HAP-1 (cell line): ENCODE measurements at places on chromosomes 5 and 9.

DNA sequence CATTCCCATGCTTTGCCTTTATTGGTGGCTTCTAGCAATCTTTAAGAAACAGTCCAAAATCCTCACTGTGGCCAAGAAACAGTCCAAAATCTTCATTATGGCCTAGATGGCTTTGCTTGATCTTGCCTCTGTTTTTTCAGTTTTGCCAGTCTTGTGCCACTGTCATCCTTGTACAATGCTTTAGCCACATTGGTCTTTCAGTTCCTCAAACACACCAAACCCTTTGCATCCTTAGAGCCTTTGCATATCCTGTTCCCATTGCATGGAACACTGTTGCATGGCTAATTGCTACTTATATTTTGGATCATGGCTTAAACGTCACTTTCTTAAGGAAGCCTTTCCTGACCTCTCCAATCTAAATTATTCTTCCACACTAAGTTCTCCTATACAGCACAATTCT is 22.1 kb downstream of the MRRF start:
- no peak for DNase-seq

GRCh38 chr9:32264170-32264864 is 120.1 kb upstream of the ACO1 start:
- no peak for DNase-seq

DNA sequence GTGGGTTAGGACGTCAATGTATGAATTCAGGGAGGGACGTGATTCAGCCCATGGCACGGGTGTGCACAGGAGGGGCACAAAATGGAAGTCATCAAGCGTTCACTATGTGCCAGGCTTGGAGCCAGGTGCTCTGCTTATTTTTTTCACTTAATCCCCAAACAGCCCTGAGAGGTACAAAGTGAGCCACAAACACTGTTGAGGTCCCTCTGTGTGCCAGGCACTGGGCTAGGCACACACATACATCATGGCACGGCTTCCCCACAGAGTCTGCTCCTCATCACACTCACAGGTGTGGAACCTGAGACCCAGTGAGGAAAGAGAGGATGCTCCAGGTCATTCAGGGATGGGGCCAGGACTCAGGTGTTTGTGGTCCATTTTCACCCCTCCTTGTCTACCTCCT is 68.1 kb downstream of the GALNT12 start:
- DNase-seq, result no peak

- no peak for DNase-seq
Observed at GRCh38 chr9:82135106-82135505, 146.5 kb downstream of the SPATA31D1 start.

DNA sequence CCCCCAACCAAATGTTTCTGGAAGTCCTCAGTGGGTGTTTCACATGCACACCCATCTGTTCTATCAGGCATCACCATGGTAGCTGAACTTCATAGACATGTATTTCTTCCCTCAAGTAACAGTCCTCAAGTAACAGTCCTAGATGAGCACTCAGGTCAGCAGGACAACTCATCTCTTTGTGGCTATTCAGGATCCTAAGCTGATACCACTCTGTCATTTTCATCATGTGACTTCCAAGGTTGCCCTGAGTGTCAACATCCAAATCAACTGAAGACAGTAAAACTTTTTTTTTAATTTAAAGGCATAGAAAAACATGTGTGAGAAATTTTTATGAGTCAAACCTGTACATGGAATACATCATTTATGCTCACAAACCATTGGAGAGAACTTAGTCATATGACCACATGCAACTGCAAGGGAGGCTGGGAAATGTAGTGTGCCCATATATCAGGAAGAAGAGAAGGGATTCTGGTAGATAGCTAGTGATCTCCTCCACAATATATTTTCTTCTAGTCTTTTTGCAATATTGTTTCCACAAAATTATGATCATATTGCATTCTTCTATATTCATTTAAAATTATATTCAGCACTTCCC is 64.2 kb upstream of the FST start:
- no peak for DNase-seq

DNA sequence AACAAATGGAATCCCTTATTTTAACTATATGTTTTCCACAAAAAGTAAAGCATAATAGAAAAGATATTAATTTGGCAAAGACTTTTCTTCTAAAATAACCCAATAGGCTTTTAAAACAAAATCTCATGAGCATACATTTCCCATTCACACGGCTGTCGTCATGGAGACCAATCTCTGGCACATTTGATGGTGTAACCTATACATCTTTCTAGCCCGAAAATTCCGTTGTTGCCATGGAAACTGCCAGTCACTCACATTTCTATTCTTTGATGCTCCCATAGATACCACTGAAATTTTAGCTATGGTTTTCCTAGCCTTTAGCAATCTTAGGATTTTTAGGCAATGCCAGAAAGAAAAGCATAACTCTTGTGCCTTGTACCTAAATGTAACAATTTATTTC is 262.9 kb upstream of the TRPM3 start:
- DNase-seq, result peak; percentile 10

DNA sequence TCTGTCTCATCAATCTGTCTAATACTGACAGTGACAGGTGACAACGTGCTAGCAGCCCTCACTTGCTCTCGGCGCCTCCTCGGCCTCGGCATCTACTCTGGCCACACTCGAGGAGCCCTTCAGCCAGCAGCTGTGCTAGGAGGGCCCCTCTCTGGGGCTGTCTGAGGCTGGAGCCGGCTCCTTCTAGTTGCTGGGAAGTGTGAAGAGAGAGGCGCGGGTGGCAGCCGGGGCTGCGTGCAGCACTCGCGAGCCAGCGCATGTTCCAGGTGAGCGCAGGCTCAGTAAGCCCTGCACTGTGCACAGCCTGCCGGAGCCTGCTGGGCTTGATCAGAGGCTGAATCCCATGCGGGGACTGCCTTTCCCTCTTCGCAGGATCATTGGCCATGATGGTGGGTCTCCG is 330.7 kb downstream of the CDH10 start:
- no peak for DNase-seq
